ENCODE measurements at places on chromosomes 6 and 20. TPM values are rescaled to one million over a fixed set of nuclear protein-coding genes. Genes with fewer than 3 reads are reported as not detected.

ZBTB9 gene
- total RNA-seq, result 3.9 TPM

DNA sequence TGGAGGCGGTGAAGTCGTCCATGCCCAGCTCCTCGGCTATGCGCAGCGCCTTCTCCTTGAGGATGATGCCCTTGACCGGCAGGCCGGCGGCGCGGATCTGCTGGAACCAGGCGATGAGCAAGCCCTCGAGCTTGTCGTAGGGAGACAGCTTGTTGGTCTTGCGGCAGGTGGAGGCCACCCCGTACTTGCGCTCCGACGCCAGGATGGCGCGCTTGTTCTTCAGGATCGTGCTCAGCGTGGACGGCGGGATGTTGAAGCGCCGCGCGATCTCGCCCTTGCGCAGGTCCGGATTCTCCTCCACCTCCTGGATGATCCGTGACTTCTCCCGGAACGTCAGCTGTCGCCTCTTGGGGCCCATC, 435 bp downstream of the CENPB start:
- H3K27me3 ChIP-seq, result no peaks in the 10 kb centered on the region
- DNase-seq, result peak; percentile 33
- no peaks in the 10 kb centered on the region for H3K36me3 ChIP-seq
- peak overlapping the region; percentile 87 for H3K4me3 ChIP-seq
- H3K27ac ChIP-seq, result no peak overlapping the region

GRCh38 chr6:144284783-144285547, at the start of gene UTRN:
TSS of gene UTRN (plus strand) at chr6:144285335. CDS start at chr6:144291829, 6,494 bp downstream.
- DNase-seq, result peak; percentile 31
- H3K27ac ChIP-seq, result peak within 1 kb of the TSS; percentile 63
- peak within 1 kb of the TSS; percentile 94 for H3K4me3 ChIP-seq
- H3K27me3 ChIP-seq, result peaks cover 15% of the 10 kb centered on the region
- no peaks in the 10 kb centered on the region for H3K36me3 ChIP-seq
- peaks cover 21% of the 10 kb centered on the region for H3K4me1 ChIP-seq

TAPBP gene
- total RNA-seq, result 344 TPM

DNA sequence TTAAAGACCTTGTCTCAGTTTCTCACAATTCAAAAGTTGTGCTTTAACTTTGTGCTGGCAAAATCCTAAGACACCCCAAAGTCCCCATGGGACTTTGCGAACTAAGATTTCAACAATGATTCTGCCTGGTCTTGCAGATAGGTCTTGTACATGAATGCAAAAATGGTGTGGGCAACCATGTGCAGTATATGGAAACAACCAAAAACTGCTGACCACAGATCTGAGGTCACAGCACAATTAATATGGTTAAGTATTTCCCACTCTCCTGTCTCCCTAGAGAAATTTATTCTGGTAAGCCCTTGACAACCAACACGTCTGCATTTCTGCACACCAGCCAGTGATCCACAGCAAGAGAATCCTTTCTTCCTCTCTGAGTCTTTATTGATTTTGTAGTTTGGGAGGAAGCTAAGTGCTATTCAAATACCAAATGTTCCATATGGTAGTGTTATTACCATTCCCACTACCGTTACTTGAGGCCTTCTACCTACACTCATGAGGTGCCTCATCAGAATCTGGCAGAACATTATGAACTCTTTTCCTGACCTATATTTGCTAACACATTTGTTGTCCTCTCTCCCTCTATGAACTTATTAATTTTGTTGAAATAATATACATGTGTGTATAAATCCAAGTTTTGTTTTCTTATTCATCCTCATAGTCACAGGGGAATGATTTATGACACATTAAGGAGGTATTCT, 178.7 kb downstream of the ATXN1 start:
- H3K4me1 ChIP-seq, result peaks cover 13% of the 10 kb centered on the region
- DNase-seq, result no peak
- H3K4me3 ChIP-seq, result no peak overlapping the region
- H3K27ac ChIP-seq, result no peak overlapping the region
- H3K27me3 ChIP-seq, result no peaks in the 10 kb centered on the region

DNA sequence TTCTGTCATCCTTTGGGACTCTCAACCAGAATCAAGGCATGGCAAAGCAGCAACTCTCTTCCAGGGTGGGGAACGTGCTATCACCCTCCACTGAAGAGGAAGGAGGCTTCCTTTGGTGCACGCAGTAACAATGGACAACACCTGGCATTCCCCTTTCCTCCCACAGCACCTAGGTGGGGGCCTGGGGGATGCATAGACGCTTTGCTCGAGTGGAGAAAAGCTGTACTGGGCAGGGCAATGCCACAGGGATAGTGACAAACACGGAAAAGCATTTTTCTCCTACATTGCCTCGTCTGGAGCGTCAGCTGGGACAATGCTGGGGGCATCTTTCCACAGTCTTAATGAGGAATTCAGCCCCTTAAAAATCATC, 82.9 kb downstream of the GMPR start:
- no peaks in the 10 kb centered on the region for H3K27me3 ChIP-seq
- peak overlapping the region; percentile 100 for H3K27ac ChIP-seq
- no peak for DNase-seq
- H3K4me1 ChIP-seq, result peaks cover 66% of the 10 kb centered on the region

GRCh38 chr20:63284083-63284440, 8.9 kb upstream of the COL20A1 start:
- H3K27ac ChIP-seq, result peak overlapping the region; percentile 60
- H3K36me3 ChIP-seq, result peaks cover 3% of the 10 kb centered on the region
- no peak for DNase-seq
- H3K4me3 ChIP-seq, result peak overlapping the region; percentile 83

- H3K27ac ChIP-seq, result peak overlapping the region; percentile 90
- peak overlapping the region; percentile 3 for H3K4me3 ChIP-seq
- no peak for DNase-seq
- H3K27me3 ChIP-seq, result no peaks in the 10 kb centered on the region
Measured at GRCh38 chr6:137926207-137926731, 59.2 kb downstream of the TNFAIP3 start.

GRCh38 chr20:3753098-3753497, 14.5 kb downstream of the ADISSP start:
- no peaks in the 10 kb centered on the region for H3K27me3 ChIP-seq
- peak; percentile 46 for DNase-seq
- no peak overlapping the region for H3K4me3 ChIP-seq
- no peak overlapping the region for H3K27ac ChIP-seq
- no peaks in the 10 kb centered on the region for H3K36me3 ChIP-seq

DNA sequence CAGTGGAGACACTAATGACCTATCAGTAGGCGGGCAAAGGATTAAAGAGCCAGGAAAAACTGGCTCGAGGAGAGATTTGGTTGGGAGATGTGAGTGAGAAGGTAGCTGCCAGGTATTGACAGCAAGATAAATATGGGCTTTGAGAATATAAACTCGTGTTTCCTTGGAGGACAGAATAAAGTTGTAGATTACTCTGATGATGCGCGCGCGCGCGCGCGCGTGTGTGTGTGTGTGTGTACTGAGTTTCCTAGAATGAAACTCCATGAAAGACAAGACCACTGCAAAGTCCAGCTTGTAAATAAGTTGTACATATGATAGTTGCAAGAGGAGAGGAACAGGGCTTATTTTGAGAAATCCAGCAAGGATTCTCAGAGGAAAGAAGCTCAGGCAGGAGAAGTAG, 13.3 kb upstream of the TREM2 start:
- peaks cover 11% of the 10 kb centered on the region for H3K36me3 ChIP-seq
- no peak overlapping the region for H3K27ac ChIP-seq
- peaks cover 4% of the 10 kb centered on the region for H3K4me1 ChIP-seq
- no peak for DNase-seq
- no peak overlapping the region for H3K4me3 ChIP-seq
- peaks cover 42% of the 10 kb centered on the region for H3K27me3 ChIP-seq

- H3K36me3 ChIP-seq, result no peaks in the 10 kb centered on the region
- H3K4me3 ChIP-seq, result no peak overlapping the region
- DNase-seq, result no peak
- H3K27ac ChIP-seq, result no peak overlapping the region
- no peaks in the 10 kb centered on the region for H3K4me1 ChIP-seq
Measured at GRCh38 chr20:10922506-10922905, 248.7 kb upstream of the JAG1 start.

DNA sequence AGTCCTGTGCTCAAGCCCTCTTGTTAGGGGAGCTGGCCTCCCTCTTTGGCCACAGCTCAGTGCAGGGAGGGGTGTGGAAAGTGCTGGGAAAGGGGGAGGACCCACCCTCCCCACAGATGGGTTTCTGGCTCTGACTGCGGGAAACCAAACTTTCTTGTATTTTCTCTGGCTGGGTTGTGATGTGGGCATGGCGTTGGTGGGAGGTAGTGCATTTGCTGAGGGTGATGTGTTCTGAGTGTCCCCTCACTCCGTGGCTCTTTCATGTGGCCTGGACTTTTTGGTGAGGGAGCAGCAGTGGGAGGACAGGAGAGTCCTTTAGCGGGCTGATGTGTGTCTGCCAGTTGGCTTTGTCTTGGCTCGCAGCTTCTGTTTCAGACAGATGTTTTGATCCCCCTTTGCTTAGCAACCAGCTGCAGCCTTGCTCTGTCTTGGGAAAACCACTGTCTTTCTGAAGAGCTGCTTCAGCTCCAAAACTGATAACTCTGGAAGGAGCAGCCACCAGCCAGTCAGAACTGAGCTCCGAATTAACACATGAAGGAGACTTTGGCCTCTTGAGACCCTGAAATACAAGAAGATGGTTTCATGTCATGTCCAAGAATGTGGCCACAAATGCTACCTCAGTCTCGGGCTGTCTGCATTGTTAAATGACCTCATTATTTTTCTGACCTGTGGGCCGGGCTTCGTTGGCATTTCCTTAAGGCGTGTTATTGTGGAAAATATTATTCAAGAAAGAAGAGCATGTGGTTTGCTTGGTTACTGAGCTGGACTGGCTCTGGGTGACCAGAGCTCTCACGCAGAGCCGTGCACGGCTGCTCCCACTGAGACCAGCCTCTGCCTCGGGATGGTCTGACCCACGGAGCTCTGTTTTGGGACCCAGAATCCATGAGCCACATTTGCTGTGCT, 21.5 kb downstream of the SYNJ2 start:
- H3K27ac ChIP-seq, result peak overlapping the region; percentile 49
- H3K4me3 ChIP-seq, result peak overlapping the region; percentile 34
- no peak for DNase-seq
- no peaks in the 10 kb centered on the region for H3K27me3 ChIP-seq
- H3K36me3 ChIP-seq, result peaks cover 11% of the 10 kb centered on the region

DNA sequence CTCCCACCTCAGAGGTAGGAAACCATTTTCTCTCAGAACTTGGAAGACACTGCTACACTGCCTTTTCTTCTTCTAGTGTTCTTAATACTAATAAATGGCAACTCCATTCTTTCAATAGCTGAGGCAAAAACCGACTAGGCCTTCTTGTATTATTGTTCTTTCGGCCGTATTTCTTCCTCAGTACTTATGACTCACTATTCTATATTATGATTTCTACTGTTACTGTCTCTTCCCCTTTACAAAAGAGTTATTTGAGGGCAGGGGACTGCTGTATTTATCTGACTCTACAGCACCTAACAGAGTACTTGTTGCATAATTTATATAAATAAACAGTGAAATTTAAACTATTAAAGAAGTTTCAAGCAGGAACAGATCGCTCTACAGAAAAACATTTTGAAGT, 3.1 kb downstream of the DNAAF9 start:
- peaks cover 42% of the 10 kb centered on the region for H3K4me1 ChIP-seq
- no peak overlapping the region for H3K4me3 ChIP-seq

PPP1R16B gene
- total RNA-seq, result 60.9 TPM

DNA sequence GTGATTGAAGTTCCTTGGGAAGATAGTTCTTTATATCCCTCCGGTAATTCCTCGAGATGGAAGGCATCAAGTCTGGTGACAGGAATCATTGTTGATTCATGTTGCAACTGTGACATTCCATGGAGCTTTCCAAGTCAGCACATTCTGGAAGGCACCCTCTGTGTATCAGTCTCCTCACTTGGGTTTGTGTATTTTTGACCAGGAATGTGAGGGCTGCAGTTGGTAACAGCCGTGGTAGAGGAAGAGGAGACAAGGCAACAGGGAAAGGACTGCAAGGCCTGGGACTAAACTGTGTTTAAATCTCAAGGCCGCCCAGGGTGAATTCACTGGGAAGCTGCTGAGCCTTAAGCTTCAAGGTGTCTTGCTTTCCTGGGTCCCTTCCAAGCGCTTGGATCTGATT, 99.0 kb downstream of the CLIC5 start:
- no peaks in the 10 kb centered on the region for H3K27me3 ChIP-seq
- DNase-seq, result no peak
- H3K4me1 ChIP-seq, result peaks cover 2% of the 10 kb centered on the region
- H3K4me3 ChIP-seq, result no peak overlapping the region

- no peak overlapping the region for H3K4me3 ChIP-seq
- DNase-seq, result no peak
- no peak overlapping the region for H3K27ac ChIP-seq
- H3K4me1 ChIP-seq, result peaks cover 11% of the 10 kb centered on the region
- H3K36me3 ChIP-seq, result peaks cover 9% of the 10 kb centered on the region
Measured at GRCh38 chr6:155284775-155285174, 21.0 kb downstream of the CLDN20 start.

DNA sequence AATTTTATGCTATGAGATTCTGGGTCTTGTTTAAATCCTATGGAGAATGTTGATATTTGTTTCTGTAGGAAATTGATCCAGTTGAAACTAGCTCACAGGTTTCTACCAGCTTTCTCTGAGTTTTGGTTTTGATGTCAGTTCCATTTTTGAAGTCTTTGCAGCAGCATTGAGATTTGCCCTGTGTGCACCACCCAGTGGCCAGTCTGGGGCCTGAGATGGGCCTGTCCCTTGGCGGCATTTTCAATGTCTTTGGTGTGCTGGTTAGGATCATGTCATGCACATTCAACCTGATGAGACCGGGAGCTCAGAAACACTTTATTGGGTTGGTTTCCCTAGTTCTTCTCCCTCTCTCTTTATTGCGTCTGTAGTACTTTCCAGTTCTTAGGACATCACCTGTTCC, 395.2 kb upstream of the MAP3K7 start:
- no peak overlapping the region for H3K27ac ChIP-seq
- H3K4me3 ChIP-seq, result no peak overlapping the region
- DNase-seq, result no peak
- H3K4me1 ChIP-seq, result no peaks in the 10 kb centered on the region
- peaks cover 15% of the 10 kb centered on the region for H3K27me3 ChIP-seq

DNA sequence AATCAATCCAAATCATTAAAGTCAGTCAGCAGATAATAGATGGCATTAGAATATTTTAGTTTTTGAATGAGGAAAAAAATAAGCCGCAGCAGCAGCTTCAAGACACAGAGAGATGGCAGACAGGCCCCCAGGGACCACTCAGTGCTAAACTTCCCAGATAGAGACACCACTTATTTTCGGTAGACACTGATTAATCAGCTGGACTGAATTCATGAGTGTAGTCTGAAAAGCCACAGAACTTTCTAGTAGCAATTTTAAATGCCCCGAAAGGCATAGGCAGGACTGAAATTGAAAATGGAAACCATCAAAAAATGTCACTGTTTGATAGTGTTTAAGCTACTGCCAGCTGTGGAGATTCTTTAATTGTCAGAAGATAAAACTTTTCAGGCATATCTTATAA, 3.1 kb upstream of the CLDN20 start:
- DNase-seq, result no peak
- peaks cover 10% of the 10 kb centered on the region for H3K36me3 ChIP-seq
- no peak overlapping the region for H3K4me3 ChIP-seq

DNA sequence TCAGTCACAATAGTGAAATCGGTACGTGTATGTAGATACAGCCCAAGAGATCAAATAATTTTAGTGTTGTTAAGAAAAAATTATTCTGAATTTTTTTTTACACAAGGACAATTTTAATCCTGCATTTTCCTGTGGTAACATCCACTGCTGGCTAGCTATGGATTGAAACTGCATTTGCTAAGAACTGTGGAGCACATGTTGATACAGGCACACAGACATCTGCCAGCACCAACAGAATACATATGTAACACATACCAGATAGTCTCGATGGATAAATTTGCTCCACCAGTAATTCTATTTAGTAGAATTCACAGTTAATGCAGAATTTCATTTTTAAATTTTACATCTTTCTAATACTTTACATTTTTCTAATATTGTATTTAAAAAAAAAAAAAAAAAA, 2.2 kb downstream of the ASIP start:
- no peak overlapping the region for H3K27ac ChIP-seq
- peaks cover 25% of the 10 kb centered on the region for H3K27me3 ChIP-seq
- DNase-seq, result no peak
- H3K36me3 ChIP-seq, result peaks cover 5% of the 10 kb centered on the region
- no peak overlapping the region for H3K4me3 ChIP-seq
- H3K4me1 ChIP-seq, result peaks cover 8% of the 10 kb centered on the region
